RWPE1 (cell line): ENCODE measurements at places on chromosomes 7 and 10.

GRCh38 chr10:20768843-20769242 is 128.3 kb downstream of the NEBL start:
- peak; percentile 9 for DNase-seq

DNA sequence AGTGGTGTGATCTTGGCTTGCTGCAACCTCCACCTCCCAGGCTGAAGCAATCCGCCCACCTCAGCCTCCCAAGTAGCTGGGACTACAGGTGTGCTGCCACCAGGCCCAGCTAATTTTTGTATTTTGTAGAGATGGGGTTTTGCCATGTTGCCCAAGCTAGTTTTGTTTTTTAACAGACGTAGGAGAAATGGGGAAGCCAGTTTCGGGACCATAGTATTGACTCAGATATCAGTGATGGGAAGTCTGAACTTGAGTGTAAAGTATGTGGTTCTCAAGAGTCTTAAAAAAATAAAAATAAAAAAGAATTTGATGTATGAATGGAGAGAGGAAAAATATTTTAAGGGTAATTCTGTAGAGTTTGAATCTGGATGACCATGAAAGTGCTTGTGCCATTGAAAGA is 34.2 kb downstream of the SP4 start:
- no peak for DNase-seq

DNA sequence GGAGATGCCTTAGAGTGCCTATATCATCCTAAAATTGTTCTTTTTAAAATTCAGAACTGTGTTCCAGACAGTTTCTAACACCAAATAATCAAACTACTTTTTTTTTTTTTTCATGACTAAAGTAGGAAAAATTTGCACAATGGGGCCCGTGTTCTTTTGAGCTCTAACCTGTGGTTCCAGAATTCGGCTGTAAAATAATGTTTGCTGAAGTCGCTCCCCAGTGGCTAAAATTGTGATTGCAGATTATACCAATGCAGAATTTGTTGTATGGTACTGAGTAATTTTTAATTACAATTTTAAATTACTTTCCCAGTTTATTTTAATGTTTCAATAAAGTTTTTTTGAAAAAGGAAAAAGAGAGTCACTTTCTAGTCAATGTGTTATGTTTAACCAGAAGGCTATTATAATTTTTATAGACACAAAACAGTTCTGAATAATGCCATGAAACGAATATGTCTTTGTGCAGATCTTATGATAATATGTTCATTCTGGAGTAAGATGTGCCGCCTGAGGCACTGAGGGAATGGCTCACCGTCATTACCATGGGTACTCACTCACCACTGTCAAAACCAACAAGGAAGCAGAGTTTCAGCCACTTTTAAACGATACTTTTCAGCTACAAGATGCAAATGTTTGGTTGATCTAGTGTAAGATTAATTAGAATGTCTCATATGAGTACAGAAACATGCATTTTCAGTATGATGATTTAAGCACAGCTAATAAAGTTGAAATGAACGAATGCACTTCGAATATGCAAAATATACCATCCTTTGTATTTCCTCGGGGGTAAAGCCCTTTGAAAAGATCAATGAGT is 173.6 kb downstream of the PRKCQ start:
- DNase-seq = peak; percentile 54

DNA sequence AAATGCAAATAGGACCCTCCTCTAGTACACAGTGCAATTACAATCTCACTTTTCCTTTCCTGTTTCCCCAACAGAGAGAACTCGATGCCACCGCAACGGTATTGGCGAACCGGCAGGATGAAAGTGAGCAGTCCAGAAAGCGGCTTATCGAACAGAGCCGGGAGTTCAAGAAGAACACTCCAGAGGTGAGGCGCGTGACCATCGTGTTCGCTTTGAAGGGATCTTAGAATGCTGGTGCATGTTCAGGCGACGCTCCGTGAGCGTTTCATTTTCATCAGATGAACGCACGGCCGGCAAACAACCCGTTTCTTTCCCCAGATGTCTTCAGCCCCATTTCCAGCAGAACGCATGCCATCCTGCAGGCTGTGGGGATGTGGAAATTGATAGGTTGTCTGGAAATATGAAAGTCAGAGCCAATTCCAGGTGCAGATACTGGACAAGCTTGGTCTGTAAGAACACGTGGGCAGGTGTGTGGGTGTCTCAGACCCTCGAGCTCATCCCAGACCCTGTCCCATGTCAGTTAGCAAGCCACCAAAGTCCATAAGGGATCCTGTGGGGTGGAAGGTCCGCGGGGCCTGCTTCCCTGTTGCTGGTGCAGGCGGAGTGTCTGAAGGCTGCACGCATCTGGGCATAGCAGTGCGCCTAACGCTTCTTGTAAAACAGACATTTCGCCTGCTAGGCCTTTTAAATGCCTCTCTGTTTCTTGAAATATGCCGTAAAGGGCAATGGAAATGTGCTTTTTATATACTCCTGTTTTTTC is 98.8 kb downstream of the CUX1 start:
- DNase-seq = no peak

DNA sequence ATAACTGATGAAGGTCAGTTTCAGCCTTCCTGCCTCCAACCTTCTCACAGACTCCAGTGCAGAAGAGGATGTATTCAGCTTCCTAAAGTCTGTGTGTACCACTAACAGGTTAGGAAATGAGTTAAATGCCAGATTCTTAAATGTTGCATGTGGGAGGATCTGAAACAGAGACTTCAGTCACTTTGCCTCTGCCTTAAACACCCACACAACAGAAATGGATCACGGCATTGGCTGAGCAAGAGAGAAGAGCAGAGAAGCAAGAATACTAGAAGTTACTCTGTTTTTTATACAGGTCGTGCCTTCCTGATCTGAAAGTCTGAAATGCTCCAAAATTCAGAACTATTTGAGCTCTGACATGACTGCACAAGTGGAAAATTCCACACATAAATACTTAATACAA is 98.9 kb upstream of the ARHGAP21 start:
- no peak for DNase-seq

DNA sequence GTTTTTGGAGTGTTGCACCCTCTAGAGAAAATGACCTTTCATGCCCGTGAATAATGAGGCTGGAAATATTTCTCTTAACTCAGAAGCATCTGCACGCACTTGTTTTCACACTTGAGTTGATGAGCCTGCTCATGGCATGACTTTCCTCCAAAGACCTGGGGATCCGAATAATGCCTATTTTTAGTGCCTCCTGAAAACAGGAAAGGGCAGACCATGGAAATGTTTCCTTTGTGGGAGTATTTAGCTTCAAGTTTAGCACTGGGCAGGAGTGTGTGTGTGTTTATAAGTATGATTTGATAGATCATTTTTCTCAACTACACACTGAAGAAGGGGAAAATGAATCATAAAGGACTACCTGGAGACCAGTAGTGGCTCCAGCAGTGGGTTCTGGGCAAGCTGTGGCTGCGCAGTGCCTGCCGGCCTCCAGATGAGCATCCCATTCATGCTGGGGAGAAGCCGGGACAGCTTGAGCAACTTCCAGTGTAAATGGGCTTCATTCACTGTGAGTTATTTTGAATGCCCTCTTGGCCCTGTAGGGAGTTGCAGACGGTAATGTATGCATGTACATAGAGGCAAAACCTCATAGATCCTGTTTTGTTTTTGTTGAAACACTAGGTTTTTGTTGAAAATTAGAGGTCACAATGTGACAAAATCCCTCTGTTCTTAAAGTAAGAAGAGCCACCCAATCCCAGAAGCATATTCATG is 117.8 kb upstream of the INSYN2A start:
- no peak for DNase-seq

- DNase-seq = no peak
Observed at GRCh38 chr10:24378126-24378920, 169.4 kb downstream of the KIAA1217 start.

- DNase-seq = peak; percentile 38
Observed at GRCh38 chr7:104267701-104268368, 60.0 kb upstream of the ORC5 start.

- DNase-seq = no peak
Observed at GRCh38 chr7:99359465-99360154, 14.9 kb upstream of the ARPC1B start.

GRCh38 chr7:26603631-26604030 is 260.8 kb downstream of the SKAP2 start:
- DNase-seq = peak; percentile 75

DNA sequence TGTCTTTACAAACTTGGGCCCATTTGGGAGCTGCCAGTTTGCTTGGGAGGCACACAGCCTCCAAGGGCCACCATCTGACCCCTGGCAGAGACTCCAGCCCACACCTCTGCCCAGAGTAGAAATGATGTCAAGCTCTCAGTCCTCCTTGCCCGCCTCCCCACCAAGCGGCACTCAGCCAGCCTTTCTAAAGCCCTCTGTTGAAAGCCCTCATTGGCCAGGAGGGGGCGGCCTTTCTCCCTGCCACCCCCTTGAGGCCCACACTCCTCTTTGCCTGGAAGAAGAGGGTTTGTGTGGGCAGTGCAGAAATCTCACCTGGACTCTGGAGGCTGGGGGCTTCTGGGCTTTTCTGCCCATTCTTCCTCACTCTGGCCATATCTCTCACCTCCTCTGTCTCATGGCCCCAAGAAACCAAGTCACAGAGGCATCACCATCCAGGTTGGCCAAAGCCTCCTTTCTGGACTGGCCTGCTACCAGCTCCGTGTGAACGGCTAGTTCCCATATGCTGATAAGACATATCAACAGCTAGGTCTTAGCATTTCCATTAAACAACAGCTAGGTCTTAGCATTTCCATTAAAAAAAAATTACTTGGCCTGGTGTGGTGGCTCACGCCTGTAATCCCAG is 36.1 kb downstream of the UBTD1 start:
- DNase-seq = no peak

DNA sequence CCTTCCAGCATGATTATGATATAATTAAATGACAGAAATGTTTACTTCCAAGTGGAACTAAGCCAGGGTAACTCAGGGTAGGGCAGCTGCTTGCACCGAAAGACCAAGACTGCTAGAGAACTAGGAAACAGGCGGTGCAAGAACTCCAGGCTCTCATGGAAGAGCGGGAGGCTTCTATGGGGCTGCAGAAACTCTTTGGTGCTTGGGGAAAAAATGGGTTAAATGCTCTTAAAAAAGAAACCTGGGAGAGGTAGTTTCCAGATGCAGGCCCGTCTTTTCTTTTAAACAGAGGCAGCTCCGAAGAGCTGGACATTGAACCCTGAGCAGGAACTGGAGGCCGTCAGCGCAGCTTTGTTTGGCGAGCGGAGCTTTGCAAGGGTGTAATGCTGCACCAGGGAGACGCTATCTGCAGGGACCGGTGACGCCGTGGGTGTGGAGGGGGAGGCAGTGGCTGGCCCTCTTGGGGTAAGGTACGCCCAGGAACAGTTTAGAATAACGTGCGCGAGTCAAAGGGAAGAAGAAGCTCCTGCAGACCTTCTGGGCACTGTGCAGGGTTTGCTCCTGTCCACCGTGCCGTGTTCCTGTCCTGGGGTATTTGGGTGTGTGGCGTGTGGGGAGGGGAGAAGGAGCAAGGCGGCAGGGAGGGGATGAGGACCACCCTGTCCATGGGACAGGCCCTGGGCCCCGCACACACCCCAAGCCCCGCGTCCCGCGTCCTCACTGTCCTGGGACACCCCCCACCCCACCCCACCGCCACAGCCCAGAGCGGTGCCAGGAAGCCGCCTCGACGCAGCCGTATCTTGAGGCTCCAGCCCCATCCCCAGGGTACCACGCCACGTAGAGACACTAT is 59.0 kb downstream of the EGFR start:
- DNase-seq = no peak
